ENCODE measurements at places on chromosomes 16 and 17.

DNA sequence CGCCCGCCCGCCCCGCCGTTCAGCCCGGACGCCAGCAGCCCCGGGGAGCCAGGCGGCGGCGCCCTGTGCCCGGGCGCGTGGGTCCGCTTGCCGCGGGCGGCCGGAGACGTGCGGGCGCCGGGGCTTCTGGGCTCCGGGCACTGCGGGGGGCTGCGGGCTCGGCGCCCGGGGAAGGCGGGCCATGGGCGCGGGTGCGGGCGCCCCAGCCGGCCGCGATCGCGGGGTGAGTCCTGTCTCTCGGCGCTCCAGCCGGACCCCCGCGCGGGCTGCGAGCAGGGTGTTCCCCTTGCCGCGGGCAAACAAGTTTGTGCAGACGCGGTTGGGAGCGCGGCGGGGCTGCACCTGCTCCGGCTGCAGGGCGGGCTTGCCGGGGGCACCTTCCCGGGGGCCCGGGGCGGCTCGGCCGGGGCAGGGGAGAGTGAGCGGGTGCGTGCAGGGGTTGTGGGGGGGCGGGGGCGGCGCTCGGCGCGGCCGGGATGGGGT lies 292 bp downstream of the WSCD1 start:
- DNase-seq, result no peak

- DNase-seq, result no peak
Observed at GRCh38 chr16:1511662-1512569, 18.8 kb downstream of the TELO2 start.

- no peak for DNase-seq
Observed at GRCh38 chr17:74935585-74936469, at the start of gene OTOP3. OTOP3 (plus strand) TSS chr17:74935898; CDS start chr17:74935922, 24 bp downstream.

DNA sequence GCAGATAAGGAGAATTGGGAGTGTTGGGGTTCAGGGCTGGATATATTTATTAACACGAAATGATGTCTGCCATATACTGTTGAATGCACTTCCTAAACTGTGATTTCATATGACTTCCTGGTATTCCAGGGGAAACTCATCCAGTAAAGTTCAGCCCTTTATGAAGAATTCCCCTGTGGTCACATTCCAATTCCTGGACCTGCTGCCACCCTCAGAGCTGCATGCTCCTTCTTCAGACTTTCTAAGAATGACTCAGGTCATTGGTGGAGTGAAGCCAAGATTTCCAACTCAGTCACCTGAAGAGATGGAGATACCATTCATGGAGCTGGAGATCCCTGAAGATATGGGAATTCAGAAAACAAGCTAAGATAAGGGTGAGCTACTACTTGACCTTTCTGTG lies 114.2 kb upstream of the TMEM97 start:
- no peak for DNase-seq

DNA sequence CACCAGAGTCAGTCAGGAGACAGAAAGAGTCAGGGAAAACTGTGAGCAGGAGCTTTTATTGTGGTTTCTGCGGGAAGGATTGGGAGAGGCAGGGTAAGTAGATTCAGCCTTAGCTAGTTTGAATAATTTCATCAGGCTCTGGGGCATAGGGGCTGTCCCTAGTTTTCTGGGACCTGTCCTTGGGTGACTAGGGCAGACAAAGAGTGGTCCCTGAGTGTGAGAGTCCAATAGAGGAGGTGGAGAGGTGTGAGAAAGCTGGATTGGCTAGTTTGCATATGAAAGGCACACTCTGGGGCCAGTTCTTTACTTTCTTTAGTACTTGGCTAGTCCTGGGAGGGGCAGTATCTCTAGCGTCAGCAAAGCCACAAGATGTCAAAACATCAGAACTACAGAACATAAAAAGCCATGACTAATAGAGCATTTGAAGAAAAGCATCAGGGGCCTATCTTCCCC lies 255.6 kb downstream of the HS3ST3A1 start:
- DNase-seq, result no peak

- DNase-seq, result no peak
Observed at GRCh38 chr16:56367764-56368163, 57.6 kb downstream of the AMFR start.

DNA sequence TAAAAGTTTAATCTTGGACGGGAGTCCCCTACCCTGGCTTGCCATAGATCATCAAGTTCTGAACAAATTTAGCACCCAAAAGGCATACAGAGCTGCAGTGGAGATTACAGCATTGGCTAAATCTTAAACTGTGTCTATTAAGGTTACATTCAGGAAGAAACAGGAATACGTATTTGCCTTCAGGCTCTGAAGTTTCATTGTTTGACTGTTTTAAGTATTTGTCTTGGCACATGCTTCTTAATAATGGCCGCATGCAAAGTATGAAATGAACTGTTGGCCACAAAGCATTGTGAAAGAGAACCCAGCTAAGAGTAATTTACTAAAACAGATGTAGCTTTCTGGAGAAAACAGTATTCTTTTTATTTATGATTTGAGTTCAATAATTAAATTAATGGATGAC lies 63.9 kb upstream of the CNEP1R1 start:
- DNase-seq, result no peak

GRCh38 chr16:952321-952720 lies 18.5 kb downstream of the LMF1 start:
- no peak for DNase-seq

DNA sequence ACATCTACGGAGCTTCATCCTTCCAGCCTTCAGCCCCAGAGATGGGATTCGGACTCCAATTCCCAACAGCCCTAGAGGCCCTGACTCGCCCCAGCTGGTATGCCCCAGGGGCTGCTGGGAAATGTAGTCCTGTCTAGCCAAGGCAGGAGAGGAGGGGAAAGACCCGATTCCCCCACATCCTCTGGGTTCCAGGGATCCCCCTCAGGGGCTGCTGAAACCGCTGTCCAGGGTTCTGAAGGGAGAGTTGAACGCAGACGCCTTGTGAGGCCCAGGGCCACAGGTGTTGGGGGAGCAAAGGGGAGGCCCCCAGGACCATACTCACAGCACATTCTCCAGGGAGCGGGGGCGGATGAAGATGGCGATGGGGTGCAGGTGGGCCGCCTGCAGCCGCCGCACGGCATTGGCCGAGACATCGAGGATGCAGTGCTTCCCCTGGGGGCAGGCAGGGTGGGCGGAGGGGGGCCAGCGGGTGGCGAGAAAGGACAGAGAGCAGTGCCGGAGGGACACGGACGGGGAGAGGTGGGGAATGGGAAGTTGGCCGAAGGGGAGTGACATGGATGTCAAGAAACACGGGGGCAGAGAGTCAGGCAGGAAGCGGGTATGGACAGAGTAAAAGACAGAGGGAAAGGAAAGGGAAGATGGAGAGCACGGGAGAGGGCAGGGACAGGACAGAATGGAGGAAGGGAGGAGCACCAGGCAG lies 12.6 kb upstream of the ASGR1 start:
- peak; percentile 54 for DNase-seq

- no peak for DNase-seq
Observed at GRCh38 chr16:55120408-55120807, 189.7 kb downstream of the IRX5 start.

GRCh38 chr16:57271063-57271345 lies 13.5 kb downstream of the PLLP start:
- no peak for DNase-seq

DNA sequence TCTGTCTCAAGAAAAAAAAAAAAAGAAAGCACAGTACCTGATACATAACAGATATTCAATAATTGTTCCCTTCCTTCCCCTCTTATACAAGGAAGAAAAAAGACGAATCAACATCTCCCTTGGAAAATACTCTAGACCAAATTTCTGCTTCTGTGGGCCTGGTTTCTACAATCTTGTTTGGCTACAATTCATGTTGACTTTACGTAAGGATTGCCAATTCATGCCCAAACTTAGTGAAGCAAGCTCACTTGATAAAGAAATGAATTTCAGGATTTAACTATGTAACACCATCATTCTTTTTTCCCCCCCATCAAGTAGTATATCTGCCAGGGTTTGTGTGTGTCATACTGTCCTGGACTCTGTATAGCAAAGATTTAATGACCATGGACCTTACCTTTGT lies 134.2 kb upstream of the TBX2 start:
- no peak for DNase-seq

DNA sequence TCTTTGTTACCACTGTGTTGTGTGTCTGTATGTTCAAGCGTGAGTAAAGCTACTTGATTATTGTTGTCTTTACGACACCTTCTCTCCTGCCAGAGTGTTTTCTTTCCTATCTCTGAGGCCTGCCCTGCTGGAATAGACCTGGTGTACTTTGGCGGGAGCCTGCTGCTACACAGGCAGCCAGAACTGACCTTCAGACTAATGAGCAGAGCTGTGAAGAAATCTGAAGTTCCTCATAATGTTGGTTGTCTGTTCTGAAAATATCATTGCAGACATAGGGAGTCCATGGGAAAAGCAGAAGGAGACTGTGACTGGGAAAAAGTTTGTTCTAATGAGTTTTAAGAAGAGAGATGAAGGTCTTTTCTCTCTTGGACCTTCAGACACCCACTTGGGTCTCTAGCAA lies 9.8 kb downstream of the RHOT1 start:
- no peak for DNase-seq

DNA sequence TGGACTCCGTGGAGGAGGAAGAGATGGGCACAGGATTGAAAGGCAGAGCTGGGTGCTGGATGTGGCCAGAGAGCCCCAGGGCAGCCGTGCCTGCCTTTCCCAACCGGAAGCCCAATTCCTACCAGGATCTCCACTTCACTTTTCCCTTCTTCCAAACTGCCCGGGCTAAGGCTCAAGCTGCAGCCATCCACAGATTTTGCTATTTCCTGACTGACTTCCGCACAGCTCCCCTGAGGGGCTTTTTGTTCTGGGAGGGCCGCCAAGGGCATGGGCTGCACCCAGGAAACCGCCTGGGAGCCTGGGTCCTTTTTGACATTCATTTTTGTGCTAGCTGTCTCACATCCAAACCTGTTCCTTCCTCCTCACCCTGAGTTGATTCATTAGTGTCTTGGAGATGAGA lies 4.2 kb downstream of the SHISA6 start:
- DNase-seq, result no peak

DNA sequence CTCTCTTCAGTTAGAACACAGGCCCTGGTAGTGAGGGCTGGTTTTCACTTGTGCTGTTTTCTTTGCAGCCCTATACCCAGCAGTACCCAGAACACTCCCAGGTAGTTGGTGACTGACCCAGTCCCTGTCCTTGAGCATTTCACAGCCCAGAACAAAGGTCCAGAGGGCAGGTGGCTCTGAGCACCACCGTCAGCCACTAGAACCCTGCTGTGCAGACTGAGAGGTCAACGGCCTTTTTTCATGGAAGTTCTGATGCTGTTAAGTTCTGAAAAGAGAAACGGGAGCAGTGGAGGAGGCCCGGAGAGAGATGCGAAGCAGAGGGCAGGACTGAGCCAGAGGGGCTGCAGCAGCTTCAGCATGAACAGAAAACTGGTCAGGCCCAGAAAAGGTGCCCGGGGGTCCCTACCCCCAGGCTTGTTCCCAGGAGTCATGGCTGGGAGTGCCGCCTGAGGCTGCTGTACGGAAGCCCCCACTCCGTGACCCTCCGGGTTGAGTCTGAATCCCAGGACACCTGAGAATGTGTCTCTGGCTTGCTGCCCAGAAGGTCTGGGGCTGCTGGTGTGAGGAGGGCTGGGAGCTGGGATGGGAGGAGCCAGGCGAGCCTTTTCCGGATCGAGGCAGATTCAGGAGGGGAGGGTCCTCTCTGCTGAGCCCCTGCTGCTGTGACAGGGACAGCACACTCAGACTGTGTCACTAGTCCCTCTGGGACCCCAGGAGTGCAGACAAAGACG lies 8.7 kb downstream of the ZNF276 start:
- no peak for DNase-seq

DNA sequence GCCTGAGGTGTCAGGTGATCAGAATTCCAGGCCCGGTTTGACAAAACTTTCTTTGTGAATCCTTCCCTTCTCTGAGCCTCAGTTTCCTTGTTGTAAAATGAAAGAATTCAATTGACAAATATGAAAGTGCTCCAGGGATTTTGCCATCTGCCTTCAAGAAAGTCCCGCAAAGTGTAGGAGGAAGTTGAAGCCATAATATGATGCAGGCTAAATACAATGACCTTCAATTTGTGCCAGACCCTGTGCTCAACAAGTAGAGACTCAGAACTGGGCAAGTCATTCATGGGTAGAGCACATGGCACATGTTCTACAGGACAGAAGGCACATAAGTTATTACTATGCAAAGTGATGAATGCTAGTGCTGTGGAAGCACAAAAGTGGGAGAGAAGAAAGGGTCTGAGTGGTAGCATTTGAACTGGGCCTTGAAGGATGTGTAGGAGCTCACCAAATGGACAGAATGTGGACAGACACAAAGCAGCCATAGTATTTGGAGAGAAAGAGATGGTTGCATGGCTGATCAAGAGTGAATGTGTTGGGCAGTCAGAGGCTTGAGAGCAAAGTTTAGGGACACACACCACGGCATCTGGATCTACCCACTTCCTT lies 2.4 kb upstream of the SCIMP start:
- DNase-seq, result no peak

DNA sequence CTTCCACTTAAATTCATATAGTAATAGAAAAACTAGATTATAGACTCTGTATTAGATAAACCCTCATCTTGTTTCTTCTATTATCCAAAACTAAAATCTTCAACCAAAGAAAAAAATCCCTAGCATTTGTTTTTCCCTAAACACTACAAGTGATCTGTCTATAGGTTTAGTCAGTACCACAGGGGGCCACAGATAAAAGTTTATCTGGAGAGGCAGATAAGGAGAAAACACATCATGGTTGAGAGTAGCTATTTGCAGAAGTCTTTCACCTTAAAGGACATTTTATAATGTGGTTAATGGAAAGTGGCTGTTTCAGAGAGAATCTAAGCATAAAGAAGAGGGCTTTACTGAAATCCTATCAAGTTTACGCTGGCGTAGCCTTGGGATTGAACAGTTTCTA lies 160.1 kb downstream of the CDK5R1 start:
- DNase-seq, result no peak

DNA sequence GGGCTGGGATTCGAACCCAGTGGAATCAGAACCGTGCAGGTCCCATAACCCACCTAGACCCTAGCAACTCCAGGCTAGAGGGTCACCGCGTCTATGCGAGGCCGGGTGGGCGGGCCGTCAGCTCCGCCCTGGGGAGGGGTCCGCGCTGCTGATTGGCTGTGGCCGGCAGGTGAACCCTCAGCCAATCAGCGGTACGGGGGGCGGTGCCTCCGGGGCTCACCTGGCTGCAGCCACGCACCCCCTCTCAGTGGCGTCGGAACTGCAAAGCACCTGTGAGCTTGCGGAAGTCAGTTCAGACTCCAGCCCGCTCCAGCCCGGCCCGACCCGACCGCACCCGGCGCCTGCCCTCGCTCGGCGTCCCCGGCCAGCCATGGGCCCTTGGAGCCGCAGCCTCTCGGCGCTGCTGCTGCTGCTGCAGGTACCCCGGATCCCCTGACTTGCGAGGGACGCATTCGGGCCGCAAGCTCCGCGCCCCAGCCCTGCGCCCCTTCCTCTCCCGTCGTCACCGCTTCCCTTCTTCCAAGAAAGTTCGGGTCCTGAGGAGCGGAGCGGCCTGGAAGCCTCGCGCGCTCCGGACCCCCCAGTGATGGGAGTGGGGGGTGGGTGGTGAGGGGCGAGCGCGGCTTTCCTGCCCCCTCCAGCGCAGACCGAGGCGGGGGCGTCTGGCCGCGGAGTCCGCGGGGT lies at the start of gene CDH1:
Gene CDH1 (plus strand): TSS at position 247 of the 684 bp plus-strand sequence. CDS start 124 bp downstream, at position 371.
- DNase-seq, result no peak

DNA sequence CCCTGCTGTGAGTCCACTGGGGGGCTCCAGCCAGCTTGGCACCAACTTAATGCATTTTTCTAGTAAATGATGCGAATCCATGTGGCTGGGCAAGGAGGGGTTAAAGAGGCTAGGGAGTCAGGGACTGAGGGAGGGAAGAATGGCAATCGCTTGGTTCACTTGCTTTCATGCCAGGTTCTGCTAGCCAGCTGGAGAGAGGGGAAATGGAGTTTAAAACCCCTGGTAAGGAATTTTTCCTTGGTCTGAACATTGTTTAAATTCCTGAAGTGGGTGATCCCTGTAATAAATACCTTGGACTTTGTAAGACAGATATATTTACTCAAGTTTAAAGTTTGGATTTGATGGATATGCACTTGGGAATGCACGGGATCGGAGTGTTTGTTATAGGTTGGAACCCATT lies 22.8 kb downstream of the ANKFN1 start:
- DNase-seq, result no peak
